ENCODE measurements at places on chromosomes 12 and 14.
A peak's percentile ranks its signal among the peaks of the same experiment; 100 is the strongest.

GRCh38 chr14:54589076-54589475 lies 22.1 kb downstream of the SAMD4A start:
- DNase-seq, result peak; percentile 32

DNA sequence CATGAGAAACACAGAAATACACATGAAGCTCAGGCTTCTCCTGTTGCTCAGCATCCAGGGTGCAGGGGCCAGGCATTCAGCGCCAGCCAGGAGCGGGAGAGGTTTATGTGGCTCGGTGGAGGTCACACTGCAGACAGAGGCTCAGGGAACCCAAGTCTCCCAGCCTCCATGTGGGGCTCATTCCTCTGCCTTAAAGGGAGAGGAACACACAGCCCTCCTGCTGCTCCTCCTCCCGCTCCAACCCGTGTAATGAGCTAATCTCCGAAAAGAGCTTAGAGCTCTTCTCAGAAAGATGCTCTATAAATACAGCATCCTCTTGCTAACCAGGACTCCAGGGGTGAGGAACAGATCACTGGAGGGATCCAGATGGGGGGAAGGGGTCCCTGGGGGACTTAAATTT lies 28.2 kb downstream of the FGF6 start:
- DNase-seq, result no peak

- peak; percentile 50 for DNase-seq
Measured at GRCh38 chr12:92927436-92928281, 1.4 kb downstream of the EEA1 start.

DNA sequence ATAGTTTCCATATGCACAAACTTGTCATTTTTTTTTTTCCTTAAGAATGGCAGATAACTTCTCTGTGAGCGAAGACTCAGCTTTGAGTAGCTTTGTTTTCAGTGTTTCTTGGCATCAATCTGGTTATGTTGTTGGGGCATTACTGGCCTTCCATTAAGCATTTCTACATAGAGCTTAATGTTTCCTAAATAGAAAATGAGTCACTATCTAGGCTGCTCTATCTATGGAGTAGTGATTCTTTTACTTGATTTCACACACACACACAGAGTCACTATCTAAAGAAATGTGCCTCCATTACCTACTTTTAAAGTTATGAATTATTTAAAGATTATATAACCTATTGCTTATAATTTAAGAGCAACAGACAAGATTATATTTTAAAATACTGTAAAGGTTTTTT lies 53.9 kb downstream of the TMEM260 start:
- DNase-seq, result no peak

- DNase-seq, result peak; percentile 63
Measured at GRCh38 chr14:61643555-61643954, 51.8 kb upstream of the HIF1A start.

- DNase-seq, result no peak
Measured at GRCh38 chr12:7892186-7892980, 19.7 kb upstream of the SLC2A14 start.

- no peak for DNase-seq
Measured at GRCh38 chr14:27730204-27730603, 1036.4 kb upstream of the FOXG1 start.

- no peak for DNase-seq
Measured at GRCh38 chr12:76256904-76257303, 91.3 kb downstream of the BBS10 start.

- no peak for DNase-seq
Measured at GRCh38 chr14:41739203-41739602, 132.5 kb downstream of the LRFN5 start.

DNA sequence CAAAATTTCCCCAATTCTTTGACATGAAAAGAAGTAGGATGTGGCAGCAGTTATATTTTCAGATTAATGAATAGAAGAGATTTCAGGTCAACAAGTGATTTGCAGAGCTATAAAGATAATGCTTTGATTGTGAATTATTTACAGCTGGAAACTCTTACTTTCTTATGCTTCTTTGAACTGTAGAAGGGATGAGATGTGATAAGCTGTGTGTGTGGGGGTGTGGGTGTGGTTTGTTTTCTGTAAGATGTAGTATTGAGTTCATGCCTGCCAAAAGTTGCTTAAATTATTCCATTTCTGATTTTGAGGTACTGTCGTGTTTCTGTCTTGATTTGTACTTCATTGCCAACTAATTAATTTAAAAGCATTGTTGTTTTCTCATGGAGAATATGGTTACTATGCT lies 22.7 kb downstream of the AEBP2 start:
- no peak for DNase-seq
